Brain pericyte (primary cell): ENCODE measurements at places on chromosomes 11 and 22.

GRCh38 chr11:120877746-120878365 lies 146.0 kb upstream of the TBCEL start:
- DNase-seq, result no peak

DNA sequence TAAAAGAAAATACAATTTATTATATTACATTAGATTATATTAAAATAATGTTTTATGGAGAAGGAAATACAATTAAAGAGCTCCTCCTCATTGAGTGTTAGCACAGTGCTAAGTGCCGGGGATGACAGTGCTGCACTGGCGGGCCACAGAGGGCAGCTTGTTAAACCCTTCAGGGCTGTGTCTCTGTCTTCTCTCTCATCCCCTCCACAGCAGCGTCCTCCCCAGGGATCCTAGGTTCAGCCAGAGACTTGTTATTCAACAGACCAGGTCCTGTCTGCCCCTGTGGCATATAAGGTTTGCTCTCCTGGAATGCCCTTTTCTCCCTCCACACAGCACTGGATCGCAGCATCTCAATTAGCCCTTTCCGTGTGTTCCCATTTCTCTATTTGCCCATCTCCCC lies 14.2 kb downstream of the THYN1 start:
- DNase-seq, result no peak

- DNase-seq, result no peak
Observed at GRCh38 chr11:45494738-45495137, 170.7 kb downstream of the CHST1 start.

GRCh38 chr11:5363679-5364078 lies 12.4 kb downstream of the OR51B6 start:
- no peak for DNase-seq

DNA sequence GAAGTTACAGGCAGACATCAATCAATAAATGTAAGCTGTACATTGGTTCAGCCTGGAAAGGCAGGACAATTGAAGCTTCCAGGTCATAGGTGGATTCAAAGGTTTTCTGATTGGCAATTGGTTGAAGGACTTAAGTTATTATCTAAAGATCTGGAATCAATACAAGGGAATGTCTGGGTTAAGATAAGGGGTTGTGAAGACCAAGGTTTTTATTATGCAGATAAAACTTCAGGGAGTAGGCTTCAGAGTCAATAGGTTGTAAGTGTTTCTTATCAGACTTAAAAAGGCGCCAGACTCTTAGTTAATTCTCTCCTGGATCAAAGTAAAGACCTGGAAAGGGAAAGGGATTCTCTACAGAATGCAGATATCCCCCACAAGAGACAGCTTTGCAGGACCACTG lies 935.4 kb downstream of the TBC1D22A start:
- no peak for DNase-seq

GRCh38 chr11:131418189-131418588 lies 47.8 kb downstream of the NTM start:
- DNase-seq, result no peak

DNA sequence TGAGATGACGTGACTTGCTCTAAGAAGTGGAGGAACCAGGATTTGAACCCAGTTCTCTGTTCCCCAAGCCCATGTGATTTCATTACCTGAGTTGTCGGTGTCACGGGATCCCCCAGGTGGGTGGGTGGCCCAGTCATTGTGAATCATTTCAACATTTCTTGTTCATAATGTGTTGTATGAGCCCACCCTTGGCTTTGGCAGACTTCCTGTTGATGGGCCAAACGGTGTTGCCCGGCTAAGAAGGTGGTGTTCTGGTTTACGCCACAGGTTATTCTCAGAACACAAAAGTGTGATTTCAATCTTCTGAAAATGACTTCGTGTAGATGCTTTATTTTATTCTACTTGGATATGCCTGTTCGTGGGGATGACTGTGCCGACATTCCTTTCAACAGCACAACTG lies 21.6 kb upstream of the ST14 start:
- DNase-seq, result no peak

- DNase-seq, result no peak
Observed at GRCh38 chr11:58055806-58056401, 25.2 kb downstream of the OR6Q1 start.

GRCh38 chr22:44707178-44707577 lies 5.2 kb downstream of the PRR5 start:
- DNase-seq, result no peak

- no peak for DNase-seq
Observed at GRCh38 chr11:66314561-66315497, 2.0 kb downstream of the CD248 start.

DNA sequence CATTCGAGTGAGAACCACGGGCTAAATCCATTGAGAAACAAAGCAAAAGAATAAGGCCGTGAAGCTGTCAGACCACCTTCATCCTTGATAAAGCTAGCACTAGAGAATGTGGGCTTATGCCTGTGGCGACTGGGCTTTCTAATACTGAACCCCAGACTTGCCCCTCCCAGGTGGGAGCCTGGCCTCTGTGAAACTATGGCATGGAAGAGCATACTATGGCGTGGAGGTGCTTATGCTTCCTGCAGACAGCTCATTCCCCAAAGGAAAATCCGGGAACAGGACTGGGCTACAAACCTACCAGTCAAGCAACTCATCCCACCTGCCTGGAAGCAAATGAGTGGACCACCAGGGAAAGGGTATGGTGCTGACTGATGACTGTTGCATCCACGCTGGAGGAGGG lies 92.4 kb downstream of the ZC3H12C start:
- no peak for DNase-seq

- DNase-seq, result no peak
Observed at GRCh38 chr22:30435674-30436126, 10.1 kb downstream of the MTFP1 start.

GRCh38 chr22:49676230-49676629 lies 151.4 kb downstream of the BRD1 start:
- no peak for DNase-seq

DNA sequence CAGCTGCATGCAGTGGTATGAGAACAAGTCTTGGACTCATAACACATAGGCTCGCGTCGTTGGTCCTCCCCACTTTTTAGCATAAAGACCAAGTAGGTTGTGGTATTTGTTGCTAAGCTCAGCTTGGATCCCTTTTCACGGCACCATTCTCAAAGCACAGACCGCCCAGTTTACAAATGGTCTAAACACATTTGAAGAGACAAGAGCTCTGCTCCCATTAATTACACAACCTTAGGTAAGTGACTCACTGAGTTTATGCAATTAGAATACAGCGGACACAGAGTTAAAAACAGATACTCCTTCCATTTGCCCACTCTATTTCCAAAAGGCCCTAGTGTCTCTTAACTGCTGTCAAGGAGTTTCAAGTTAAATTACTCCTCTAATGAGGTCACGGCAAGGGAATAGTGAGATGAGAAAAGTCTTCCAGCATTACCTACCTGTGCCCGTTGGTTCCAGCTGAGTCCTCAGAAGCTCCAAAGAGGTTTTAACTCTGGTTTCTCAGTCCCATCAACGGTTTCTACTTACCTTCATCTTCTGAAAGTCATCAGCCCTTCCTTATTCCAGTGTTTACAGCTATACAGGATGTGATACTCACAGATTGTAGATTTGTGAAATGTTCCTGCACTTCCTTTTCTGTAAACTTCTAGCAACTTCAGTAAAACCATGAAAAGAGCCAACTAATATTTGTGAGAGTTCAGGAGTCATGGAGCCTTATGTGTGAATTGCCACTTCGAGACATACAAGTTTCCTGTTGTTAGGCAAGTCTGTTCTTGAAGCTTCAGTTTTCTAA lies at the start of gene MS4A6A:
Gene MS4A6A, minus strand, starts transcription at position 543 of the 790 bp plus-strand sequence. CDS start 1,356 bp downstream, outside the sequence.
- DNase-seq, result no peak

DNA sequence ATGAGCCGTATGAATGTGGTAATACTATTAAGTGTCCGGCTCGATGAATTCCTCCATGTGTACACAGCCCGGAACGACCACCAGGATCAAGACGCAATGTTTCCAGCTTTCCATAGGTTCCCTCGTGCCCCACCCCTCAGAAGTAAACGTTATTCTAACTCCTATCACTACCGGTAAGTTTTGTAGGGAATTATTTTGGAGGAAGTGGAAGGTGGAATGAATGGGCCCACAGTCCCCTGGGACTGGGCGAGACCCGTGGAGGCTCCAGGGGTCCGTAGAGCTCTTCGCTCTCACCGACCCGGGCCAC lies 720 bp upstream of the FAR1 start:
- DNase-seq, result no peak

DNA sequence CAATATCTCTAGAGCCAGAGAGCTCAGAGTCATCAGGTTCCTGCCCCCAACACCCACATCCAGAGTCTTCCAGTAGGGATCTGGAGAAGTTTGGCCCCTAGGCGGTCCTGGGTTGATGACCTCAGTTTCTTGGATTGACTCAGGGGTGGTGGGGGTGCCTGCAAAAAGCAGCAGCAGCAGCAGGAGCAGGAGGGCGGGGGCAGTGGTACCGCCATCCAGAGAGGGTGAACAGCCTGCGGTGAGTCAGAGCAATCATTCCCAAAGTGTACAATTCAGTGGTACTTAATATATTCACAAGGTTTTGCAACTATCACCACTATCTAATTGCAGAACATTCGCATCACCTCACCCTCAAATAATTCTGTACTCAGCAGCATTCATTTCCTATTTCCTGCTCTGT lies 9.9 kb upstream of the SEC14L3 start:
- DNase-seq, result no peak

- DNase-seq, result no peak
Observed at GRCh38 chr11:92744929-92745585, 224.4 kb upstream of the MTNR1B start.

DNA sequence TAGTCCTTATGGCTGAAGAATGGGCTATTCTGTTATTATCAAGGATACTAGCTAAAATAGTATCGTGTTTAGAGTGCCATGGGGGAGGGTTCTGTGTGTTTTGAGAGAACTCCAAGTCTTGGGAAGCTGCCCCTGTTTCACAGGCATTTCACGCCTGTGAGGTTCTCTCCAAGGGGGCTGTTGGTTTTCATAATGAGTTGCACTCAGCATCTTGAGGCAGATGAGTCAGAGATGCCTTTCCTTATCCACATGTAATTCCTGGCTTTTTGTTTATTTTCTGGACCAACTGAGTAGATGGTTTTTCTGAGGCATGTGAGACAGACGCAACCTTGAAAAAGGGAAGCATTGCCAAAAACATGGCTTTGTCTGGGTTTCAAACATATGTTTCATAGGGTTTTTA lies 203.7 kb downstream of the ARHGAP42 start:
- DNase-seq, result peak; percentile 85

DNA sequence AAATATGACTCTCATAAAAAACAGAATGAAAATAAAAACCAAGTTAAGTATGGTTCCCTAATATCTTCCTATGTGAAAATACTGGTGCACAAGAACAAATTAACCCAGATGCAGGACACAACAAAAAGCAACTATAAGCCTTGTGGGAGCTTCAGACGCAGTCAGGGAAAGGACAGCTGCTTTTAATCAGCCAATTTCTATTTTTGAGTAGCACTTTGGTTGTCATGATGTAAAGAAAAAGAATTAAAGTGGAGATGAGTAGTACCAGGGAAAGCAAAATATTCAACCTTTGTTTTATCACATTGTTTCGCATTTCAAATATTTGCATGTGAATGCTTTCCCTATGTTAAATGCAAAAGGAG lies 339.9 kb downstream of the SOX6 start:
- no peak for DNase-seq

GRCh38 chr11:19632499-19632834 lies 80.2 kb upstream of the NAV2 start:
- DNase-seq, result peak; percentile 53

- DNase-seq, result no peak
Observed at GRCh38 chr11:67626970-67627369, 2.8 kb downstream of the NUDT8 start.

- DNase-seq, result no peak
Observed at GRCh38 chr22:44446483-44446882, 51.5 kb downstream of the RTL6 start.

DNA sequence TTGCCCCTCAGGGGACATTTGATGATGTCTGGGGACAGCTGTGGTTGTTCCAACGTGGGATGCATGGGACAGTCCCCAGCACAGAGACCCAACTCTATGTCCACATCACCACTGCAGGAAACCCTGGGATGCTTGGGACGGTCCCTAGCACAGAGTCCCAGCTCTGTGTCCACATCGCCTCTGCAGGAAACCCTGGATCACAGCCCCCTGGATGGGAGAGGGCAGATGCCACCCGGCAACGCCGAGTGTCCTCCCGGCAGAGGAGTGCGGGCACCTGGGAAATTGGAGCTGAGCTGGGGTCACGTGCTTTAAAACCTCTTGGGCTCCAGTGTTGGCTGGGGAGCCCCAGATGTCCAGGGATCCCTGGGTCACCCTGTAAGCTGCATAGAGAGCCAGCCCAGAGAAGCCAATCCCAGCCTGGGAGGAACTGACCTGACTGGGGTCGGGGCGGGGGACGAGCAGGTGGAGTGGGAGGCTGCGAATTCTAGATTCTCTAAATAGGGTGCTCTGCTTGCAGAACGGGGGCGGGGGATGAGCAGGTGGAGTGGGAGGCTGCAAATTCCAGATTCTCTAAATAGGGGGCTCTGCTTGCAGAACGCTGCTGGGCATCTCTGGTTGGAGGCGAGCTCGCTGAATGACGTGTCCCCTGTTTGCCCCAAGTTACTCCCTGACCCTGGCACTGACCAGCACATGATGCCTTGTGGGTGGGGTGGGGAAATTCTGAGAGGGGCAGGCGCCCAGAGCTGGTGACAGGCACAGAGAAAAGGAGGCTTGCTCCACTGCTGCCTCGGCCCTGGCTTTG lies 1197.8 kb downstream of the BRD1 start:
- DNase-seq, result no peak

DNA sequence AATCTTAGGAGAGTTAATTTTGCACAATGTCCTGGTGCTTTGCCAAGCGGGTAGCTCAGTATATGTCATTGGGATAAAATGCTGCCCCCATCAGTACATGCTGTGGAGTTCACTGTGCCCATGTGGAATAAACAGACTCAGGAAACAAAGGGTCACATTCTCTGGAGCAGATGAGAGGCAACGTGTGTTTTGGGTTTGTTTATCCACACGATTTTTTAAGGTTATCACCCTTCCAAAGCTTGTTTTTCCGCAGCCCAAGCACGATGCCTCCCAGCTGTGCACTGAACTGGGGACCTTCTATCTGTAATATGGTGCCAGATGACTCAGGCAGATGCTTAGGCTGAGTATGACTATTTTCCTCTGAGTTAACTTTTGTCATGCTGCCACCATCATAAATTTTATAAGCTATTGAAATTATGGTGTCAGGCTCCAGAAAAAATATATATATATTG lies 6.5 kb downstream of the OR4D6 start:
- no peak for DNase-seq

DNA sequence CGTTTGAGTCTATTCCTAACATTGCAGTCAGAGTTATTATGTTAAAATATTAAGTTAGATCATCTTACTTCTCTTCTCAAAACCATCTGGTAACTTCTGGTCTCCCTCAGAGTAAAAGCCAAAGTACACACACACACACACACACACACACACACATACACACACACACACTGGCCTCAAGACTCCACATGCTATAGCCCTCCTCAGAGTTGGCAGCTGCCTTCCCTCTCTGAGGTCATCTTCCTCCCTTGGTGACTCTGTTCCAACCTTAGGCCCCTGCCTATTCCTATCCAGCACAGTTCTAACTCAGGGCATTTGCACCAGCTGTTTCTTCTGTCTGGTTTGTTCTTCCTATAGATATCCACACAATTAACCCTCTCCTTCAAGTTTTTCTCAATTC lies 272.0 kb upstream of the SESN3 start:
- DNase-seq, result peak; percentile 47

- DNase-seq, result no peak
Observed at GRCh38 chr11:2139123-2139521, at the start of gene IGF2. Gene IGF2, minus strand, starts transcription at chr11:2139389. Its CDS starts 3,866 bp downstream, at chr11:2135523.
